ENCODE measurements at places on chromosomes 3 and 15.

DNA sequence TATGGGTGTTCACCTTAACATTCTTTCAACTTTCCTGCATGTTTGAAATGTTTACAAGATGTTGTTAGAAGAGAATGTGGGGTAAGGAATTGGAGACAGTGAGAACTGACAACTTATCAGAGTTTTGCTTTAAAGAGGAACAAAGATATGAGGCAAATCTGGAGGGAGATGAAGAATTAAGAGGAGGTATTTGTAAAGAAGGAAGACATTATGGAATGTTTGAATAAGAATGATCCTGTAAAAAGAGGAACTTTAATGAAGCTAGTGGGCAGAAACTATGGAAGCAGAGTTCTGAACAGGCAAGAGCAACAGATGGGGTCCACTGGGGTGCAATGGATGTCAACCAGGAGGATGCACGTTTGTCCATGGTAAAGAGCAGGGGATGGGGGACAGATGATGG lies 27.7 kb downstream of the PLD1 start:
- DNase-seq = no peak

GRCh38 chr3:128426128-128426921 lies 40.4 kb downstream of the DNAJB8 start:
- peak; percentile 47 for DNase-seq

- DNase-seq = no peak
These were observed 724.1 kb downstream of the GRM7 start for GRCh38 chr3:7585052-7585451.

DNA sequence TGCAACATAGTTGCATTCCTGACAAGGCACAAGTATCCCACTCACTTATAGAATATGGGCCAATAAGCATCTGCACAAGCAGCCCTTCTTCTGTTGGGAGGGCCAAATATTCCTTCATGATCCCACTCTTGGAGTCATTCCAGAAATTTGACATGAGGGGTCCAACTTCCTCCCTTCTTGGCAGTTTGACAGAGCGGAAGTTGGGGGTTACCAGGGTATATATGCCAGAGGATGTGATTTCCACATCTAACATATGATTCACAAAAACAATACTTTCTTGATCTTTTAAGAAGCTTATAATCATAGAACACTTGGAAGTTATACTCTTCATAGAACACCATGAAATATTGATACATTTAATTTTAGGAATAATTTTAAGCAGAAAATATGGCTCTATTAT lies 100.9 kb upstream of the CRBN start:
- no peak for DNase-seq

GRCh38 chr15:81853150-81853748 lies 192.6 kb downstream of the MEX3B start:
- no peak for DNase-seq

DNA sequence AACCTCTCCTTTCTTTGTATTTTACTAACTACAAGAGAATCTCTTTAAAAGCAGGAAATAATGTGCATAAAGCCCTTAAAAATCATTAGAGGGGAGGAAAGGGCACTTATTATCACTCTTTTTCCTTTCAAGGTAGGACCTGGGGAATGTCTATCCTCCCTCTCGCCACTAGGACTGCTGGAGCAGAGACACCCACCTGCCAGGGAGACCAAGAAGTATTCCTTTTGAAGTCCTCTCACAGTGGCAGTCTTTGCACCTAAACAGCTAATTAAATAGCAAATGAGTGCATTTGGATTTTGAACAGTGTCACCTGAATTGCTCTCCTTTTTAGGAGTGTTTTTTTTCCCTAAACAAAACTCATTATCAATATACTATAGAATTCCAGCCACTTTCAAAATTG lies 874.1 kb downstream of the ZPLD1 start:
- no peak for DNase-seq

DNA sequence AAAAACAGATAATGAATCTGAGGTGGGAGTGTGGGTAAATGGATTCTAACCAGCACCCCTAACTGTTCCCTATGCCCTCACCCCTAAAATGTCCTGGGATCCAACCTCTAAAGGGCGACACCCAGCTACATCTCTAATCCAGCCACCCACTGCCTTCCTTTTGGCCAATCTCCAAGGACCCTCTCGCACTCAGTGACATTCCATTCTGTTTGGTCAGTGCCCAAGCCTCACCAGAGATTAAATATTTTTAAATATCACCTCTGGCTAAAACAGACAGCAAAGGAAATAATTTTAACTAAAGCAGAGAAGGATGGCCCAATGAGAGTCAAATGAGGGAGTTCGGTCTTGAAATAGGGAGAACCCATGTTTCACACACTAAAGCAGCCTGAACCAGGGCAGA lies 19.9 kb upstream of the SCN10A start:
- DNase-seq = no peak

DNA sequence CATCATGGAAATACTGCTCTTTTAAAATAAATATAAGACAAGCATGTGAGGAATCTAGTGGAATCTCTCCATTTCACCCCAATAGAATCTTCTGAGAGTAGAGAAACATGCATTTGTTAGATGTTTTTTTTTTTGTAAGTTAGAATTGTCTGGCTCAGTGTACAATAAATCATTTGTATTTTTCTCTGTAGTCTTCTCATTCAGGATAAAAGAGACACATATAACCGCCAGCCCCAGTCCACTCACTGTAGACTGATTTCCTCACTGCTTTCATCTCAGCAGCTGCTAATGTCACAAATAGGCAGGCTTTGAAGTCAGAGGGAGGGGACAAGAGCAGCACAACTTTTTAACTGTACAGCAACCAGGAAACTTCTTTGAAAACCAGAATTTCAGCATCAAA lies 140.2 kb upstream of the RBMS3 start:
- no peak for DNase-seq

DNA sequence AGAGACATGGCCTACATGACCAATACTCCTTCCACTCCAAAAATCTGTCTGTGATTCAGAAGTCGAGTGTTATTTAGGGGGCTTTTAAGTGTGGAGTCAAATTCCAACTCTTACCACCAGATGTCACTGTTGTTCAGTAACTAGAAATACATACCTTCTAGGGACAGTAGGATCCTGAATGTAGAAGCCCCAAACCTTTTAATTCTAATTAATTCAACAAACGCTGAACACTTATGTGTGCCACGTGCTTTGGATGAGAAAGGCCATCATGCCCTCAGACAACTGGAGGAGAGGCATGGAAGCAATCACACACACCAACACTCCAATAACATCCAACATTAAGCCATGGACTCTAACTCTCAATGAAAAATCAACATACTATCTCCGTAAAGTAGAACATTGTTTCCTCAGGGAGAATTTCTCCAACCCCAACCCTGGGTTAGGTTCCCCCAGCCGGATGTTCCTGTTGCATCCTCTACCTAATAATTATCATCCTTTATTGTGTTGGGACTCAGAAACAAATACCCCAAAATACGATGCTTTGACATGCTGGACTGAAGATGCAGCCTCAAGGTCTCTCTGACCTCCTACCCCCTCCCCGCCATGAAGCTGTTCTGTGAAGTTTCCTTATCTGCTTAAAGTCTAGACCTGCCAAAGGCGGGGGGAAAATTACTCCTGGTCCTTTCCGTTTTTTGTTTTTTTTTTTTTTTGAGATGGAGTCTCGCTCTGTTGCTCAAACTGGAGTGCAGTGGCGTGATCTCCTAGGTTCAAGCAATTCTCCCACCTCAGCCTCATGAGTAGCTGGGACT lies 8.0 kb upstream of the CCDC13 start:
- DNase-seq = peak; percentile 40

DNA sequence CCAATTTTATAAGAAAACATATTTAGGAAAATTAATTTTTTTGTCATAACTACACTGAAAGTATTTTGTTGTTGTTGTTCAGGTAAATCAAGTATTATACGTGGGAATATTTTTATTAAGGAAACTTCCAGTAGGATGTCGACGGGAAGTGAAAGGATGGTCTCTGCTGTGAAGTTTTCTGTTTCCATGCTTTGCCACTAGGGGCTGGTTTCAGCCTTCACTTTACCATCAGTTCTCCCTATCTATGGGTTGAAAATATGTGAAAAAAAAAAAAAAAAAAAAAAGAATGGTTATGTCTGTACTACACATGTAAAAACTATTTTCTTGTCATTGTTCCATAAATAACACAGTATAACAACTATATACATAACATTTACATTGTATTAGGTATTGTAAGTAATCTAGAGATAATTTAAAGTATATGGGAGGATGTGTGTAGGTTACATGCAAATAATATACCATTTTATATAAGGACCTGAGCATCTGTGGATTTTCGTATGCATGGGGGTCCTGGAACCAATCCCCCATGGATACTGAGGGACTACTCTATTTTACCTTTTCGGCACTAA lies 136.7 kb downstream of the SMAD6 start:
- no peak for DNase-seq

DNA sequence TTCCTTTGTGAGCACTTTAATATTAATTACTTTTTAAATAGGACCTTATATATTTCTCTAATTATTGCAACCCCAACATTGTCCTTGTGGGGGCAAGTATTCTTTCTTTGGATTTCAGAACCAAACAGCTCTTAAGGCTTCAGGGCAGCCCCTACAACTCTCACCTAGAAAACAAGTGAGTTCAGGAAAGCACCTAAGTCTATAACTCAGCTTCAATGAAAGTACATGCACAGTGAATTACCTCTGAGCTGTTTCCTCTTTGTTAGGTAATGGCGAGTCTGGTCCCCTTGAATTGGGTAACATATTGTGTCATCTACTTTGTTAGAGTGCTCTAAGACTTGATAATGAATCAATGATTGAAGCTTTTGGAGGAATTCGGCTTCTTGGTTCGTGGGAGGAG lies 545.7 kb downstream of the NLGN1 start:
- DNase-seq = no peak

DNA sequence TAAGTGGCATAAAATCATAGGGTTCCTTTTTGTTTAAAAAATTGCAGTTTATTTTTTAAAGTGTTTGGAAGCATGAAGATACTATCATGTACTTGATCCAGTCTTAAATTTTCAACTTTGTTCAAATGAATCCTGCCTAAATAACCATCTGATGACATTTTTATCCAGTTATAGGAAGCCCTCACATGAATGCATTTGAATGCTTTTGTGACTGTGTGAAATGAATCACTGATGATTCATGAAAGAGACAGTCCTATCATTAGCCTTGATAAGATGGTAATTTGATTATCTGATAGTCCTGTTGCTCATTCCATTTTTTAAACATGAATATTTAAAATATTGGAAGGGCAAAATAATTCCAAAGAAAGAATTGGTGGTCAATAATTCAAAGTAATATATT lies 401.9 kb upstream of the ROBO2 start:
- no peak for DNase-seq

DNA sequence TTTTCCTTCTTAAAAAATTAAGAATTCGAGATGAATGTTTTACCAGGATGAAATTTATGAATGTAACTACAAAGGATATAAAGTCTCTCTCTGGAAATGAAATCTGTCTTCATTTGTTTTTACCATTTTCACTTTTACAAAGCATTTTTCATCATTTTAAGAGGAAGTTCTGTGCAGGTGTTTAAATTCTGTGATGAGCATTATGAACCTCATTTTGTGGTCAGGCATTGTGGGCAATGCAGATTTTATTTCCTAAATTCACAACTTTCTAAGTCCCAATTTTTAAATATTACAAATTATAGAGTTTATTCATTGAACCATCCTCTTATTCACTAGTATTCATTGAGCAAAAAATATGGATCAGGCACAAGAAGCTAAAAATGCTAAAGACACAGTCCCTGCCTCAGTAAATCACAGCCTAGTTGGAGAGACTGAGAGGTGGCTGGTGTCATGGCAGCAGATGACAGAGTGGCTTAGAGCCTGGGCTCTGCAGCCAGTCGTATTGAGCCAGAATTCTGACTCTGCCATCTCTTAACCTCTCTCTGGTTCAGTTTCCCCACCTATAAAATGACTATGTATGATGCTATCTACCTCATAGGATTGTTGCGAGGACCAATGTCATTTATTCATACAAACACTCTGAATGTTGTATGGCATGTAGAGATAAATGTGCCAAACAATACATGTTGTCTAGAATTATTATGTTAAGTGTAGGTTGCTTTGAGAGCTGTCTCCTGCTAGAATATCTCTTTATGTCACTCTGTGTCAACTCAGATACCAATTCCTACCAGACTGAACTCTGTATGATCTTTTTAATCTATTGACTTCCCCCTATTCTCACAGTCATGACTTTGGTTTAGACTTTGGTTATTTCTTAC lies 7.5 kb upstream of the TGFBR2 start:
- DNase-seq = no peak

All from effector CD4-positive, alpha-beta T cell (primary cell).